ENCODE measurements at places on chromosomes 13 and 19.

DNA sequence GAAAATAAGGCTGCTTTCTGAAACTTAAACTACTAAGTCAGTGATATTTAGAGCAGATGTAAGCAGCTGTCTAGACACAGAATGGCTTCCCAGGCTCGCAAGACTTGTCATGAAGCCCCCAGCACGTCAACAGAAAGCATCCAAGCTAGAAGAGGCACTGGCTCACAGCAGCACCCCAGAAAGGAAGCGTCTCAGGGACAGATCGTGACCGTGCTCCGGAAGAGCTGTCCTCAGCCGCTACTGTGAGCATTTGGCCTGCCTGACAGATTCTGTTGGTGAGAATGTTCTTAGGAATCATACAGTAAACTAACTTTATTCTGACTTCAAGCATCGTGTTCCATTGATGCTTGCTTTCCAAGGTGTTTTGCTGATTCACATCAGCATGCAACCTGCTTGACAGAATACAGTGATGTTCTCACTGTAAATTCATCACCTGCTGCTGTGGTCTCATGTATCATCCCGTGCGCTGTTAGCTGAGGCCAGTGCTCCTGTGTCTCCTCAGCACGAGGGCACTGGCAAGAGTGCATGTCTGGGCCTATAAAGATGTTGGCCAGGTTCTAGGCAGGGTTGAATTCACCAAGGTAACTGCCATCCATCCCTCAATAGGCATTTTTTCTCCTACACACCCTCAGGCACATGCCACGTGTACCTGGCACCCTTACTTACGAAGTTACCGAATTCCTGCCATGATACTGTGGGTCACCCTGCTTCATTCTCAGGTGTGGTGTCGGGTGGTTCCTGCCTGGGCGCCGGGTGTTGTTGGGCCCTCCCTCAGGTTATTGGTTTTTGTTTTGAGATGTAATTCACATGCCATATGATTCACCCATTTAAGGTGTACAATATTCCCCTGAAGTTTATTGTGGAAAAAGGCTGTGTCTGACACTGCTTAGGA lies 15.9 kb downstream of the SPINT2 start:
- DNase-seq = no peak

- DNase-seq = no peak
These were observed 199.4 kb upstream of the IPO5 start for GRCh38 chr13:97753942-97754670.

DNA sequence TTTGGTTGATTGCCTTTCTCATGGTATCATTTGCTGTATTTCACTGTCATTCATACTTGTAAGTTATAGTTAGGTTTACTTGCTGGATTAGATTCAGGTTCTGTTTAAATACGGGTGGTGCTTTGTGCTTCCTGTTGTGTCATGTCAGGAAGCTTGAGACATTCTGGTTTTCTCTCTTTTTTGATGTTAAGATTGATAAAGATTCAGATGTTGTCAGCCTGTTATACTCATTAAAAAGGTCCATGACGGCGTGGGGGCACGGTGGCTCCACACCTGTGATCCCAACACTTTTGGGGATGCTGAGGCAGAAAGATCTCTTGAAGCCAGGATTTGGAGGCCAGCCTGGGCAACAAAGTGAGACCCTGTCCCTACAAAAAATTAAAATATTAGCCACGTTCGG lies 45.7 kb downstream of the NAA16 start:
- DNase-seq = no peak

- no peak for DNase-seq
These were observed 13.1 kb downstream of the ZNF773 start for GRCh38 chr19:57512845-57513244.

GRCh38 chr13:110356362-110356761 lies 49.3 kb downstream of the COL4A2 start:
- DNase-seq = no peak

DNA sequence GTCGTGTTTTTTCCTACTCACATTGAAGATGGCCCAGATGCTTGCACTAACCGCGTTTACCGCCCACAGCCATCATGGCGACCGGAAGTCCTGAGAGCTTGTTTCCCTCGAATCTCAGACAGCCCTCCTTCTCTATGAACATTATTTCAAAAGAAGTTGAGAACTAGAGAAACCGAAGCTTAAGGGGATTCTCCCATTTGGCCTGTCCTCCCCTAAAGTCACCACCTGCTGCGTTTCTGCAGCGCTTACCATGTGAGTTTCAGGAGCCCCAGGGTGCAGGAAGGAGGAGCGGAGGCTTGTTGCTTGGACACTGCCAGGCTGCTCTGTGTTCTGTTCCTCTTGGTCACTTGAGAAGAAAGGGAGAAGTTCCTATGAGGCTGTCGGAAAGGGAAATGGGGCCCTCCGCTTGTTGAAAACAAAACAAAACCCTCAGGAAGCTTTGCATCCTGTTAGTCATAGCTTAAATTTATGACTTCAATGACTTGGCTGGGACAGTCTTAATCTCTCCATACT lies 6.2 kb downstream of the CARD8 start:
- peak; percentile 64 for DNase-seq

- DNase-seq = no peak
These were observed 45.0 kb upstream of the SLC15A1 start for GRCh38 chr13:98797456-98797855.

- no peak for DNase-seq
These were observed 879 bp upstream of the FCGBP start for GRCh38 chr19:39935364-39935661.

DNA sequence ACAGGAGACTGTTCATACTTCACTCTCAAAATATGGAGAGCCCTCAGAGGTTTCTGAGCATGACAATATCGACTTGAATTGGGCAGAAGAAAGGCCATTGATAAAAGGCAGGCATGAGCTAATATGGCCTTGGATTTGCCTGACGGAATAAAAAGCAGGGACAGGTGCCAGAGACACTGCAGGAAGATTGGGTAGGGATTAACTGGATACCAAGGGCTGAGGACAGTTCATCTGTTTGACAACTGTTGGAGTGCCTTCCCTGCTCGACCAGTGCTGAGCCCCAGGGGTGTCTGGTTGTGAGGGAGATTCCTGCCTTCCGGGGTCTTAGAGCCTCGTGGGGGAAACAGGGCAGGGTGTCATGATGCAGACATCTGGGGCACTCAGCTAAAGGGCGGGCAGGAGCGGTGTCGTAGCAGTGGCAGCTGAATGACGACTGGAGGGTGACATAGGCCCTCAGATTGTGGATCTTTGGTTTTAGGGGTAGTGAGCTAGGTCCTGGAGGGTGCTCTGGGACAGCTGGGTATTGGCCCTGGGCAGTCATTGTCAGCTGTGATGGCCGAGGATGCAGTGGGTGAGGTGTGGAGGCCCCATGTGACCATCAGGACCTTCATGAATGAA lies 12.3 kb downstream of the GATAD2A start:
- no peak for DNase-seq
